DND-41 (cell line): ENCODE measurements at places on chromosomes 1 and 21.
A peak's percentile ranks its signal among the peaks of the same experiment; 100 is the strongest.

DNA sequence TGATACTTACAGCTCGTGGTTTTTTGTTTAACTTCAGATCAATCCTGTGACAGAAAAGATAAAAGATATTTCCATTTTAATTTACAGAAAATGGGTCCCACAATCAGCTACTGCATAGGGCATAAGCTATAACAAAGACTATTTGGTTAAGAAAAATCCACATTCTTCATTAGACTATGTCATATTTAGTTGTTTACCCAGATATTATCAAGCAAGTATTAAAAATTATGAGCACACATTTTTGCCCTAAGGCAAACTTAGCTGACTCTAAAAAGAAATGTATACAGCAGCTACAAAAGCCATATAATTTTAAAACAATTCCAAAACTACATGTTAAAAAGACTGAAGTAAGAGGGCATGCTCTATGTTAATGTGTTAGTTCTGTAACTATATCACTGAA lies 18.7 kb downstream of the MEAF6 start:
- no peak for DNase-seq

DNA sequence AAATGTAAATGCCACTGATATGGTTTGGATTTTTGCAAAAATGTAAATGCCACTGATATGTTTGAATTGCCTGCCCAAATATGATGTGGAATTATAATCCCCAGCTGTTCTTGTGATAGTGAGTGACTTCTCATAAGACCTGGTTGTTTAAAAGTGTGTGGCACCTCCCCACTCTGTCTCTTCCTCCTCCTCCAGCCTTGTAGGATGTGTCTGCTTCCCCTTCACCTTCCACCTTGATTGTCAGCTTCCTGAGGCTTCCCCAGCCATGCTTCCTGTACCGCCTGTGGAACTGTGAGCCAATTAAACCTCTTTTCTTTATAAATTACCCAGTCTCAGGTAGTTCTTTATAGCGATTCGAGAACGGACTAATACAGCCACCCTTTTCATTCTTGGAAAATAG lies 1.3 kb upstream of the CCT8 start:
- DNase-seq = no peak

- no peak for DNase-seq
These were observed 38.6 kb upstream of the SLC35F3 start for GRCh38 chr1:233865902-233866301.

DNA sequence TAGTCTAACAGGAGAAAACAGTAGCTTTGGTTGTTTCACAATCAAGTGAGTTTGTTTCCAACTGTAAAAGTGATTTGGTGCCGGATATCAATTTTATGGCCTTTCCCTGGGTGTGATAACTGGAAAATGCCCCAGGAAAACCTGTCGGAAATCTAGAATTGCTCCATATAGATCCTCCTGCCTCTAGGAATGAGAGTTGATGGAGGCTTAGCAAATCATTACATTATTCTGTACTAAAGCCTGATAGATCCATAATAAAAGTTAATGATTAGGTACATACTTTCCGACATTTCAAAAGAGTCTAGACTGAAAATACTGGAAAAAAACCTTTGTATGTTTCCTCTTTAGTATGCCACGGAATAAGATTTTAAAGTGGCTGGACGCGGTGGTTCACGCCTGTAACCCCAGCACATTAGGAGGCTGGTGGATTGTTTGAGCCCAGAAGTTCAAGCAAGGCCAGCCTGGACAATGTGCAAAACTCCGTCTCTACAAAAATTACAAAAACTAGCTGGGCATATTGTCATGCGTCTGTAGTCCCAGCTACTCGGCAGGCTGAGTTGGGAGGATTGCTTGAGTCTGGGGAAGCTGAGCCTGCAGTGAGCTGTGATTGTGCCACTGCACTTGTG lies 70.0 kb upstream of the SLC45A1 start:
- DNase-seq = no peak

- peak; percentile 13 for DNase-seq
These were observed 11.6 kb upstream of the AHDC1 start for GRCh38 chr1:27615346-27616192.

DNA sequence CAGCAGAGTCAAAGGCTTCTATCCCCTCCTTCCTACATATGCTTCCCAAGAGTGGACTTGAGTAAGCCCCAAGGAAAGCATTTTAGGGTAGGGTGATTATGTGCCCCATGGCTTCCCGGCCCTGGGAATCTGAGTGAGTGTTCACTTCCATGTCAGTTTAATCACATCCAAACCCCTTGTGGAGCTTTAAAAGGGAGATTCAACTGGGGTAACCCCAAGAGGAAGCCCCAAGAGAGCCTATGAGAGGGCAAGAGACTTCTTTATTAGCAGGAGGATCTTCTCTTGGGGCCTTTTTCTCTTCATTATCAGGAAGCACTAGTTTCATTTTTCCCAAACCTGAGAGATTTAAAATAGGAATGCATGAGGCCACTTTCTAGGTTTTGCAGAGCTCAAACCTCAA lies 97.0 kb upstream of the IRF2BP2 start:
- DNase-seq = no peak

- no peak for DNase-seq
These were observed 79.5 kb downstream of the SDCCAG8 start for GRCh38 chr1:243335292-243335691.

GRCh38 chr21:30251781-30252180 lies 31.0 kb downstream of the KRTAP24-1 start:
- DNase-seq = no peak

GRCh38 chr1:161008869-161009510 lies 12.0 kb downstream of the F11R start:
- no peak for DNase-seq

DNA sequence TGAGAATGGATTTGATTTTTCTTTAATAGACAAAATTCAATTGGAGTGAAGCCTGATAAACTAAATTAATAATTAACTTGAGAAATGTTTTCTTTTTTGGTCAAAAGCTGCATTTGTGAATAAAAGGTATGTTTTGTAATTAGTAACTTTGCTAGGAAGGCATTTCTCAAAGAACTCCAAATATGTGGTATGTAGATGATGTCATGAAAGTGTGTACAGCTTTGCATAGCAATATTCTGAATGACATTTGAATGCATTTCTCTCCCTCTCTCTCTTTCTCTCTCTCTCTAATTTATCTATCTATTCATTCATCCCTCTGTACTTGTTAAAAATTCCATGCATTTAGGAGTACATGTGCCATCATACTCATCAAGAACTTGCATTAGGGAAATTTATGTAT lies 109.1 kb upstream of the ADAMTS5 start:
- no peak for DNase-seq

DNA sequence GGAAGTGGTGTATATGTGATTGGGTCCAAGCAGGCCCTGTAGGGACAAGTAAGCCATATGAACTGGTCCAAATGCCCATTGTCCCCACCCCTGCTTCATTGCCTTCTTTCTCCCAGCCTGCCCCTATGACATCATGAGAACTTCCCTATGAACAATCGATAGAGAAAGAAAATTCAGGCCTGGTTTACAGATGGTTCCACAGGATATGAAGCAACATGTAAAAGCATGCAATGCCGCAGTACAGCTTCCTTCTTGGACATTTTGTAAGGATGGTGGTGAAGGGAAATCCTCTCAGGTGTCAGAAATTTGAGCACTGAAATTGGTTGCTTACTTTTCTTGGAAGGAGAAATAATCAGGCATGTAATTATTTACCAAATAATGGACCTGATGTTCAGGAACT lies 581.7 kb downstream of the MRPL39 start:
- no peak for DNase-seq

GRCh38 chr21:45630066-45630694 lies 13.3 kb upstream of the PCBP3 start:
- DNase-seq = no peak

DNA sequence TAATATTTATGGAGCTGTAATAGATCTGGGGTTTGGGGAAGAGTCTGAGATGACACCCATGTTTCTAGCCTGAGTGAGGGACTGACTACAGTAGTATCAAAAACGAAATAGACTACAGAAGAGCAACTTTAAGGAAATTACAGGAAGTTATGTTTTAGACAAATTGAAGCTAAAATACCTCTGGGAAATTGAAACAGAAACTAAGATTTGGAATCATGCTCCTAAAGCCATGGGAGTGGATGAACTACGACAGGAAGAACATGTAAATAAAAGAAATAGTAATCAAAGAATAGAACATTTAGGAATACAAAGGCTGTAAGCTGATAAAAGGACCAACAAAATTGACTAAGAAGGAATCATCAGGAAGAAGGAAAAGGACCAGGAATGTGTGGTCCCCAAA lies 68.9 kb downstream of the KIAA0319L start:
- no peak for DNase-seq

GRCh38 chr1:209513226-209513625 lies 70.3 kb upstream of the CAMK1G start:
- DNase-seq = no peak

DNA sequence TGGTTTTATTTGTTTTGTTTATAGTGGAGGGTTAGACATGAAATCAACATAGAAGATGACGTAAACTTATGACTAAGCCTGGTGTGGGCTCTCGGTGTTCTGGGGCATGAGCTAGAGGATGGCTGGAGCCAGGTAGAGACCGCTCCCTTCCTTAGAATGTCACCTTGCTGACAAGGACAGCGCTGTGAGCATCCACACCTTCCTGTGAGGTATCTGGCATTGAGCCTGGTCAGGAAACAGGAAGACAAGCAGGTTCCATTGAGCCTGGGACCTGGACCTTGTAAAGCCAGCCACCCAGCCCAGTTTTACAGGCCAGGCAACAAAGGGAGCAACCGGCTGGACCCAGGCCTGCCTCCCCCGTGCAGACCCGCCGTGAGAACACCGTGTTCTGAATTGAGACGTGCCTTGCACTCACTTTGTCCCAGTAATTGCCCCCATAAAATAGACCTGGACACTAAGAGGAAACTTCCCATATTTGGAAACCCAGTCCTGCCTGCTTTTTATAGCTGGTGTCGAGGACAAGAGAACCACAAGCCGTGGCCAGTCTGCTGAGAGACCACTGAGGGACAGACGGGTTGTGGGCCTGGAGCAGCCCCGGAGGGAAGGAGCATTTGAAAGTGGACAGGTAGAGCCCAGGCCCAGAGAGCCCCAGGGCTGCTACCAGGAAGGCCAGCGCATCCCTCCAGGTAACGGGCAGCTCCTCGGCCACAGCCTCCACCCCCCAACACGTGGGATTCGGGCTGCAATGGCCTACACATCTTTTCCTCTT lies 78.0 kb downstream of the PDE9A start:
- DNase-seq = no peak

- no peak for DNase-seq
These were observed 70.2 kb upstream of the GOLT1A start for GRCh38 chr1:204283711-204284651.

DNA sequence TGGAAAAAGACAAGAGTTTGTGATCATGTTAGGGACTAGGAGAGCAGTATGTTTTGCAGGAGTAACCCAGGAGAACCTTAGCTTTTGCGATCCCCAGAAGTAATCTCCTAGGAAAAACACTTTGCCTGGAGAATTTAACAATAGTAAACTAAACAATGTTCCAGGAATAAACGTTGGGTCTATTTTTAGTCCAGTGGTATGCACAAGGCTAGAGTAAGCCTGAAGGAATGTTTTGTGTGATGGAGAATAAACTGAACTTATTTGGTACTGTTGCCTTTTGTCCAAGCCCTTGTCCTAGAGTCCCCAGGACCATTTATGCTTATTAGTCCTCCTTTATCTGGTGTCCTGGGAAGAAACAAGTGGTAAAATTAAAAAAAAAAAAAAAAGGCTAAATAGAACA lies 28.7 kb upstream of the RGS5 start:
- no peak for DNase-seq

DNA sequence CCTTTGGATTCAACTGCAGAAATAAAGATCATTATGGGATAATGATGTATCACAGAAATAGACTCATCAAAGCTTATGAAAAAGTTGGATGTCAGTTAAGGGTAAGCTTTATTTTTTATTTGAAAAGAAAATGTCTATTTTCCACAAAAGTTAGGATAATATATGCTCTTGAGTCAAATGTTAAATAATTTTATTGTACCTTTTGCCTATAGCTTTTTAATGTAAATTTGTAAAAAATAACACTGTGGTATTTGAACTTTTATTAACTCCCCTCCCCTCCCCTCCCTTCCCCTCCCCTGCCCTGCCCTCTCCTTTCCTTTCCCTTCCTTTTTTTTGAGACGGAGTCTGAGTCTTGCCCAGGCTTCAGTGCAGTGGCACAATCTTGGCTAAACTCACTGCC lies 24.9 kb downstream of the MORC3 start:
- no peak for DNase-seq

GRCh38 chr1:63368131-63368530 lies 704 bp downstream of the ALG6 start:
- peak; percentile 8 for DNase-seq

DNA sequence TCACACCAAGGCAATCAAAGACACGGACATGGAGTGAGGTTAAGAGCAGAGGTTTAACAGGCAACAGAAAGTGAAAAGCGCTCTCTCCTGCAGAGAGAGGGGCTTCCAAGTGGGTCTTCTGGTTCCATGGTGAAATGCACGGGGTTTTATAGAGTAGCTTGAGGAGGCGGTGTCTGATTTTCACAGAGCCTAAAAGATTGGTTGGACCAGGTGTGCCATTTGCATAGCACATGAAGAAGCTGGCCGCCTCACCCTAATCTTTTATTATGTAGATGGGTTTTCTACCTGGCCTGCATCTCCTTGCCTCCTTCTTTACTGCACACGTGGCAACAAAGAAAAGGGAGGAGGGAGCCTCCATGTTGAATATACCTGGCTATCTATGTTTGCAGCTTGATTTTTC lies 197.3 kb downstream of the RYR2 start:
- DNase-seq = no peak

- DNase-seq = no peak
These were observed 52.4 kb downstream of the TLCD4 start for GRCh38 chr1:95169548-95169947.
